Cardiac fibroblast (primary cell): ENCODE measurements at places on chromosomes 5 and 9.

DNA sequence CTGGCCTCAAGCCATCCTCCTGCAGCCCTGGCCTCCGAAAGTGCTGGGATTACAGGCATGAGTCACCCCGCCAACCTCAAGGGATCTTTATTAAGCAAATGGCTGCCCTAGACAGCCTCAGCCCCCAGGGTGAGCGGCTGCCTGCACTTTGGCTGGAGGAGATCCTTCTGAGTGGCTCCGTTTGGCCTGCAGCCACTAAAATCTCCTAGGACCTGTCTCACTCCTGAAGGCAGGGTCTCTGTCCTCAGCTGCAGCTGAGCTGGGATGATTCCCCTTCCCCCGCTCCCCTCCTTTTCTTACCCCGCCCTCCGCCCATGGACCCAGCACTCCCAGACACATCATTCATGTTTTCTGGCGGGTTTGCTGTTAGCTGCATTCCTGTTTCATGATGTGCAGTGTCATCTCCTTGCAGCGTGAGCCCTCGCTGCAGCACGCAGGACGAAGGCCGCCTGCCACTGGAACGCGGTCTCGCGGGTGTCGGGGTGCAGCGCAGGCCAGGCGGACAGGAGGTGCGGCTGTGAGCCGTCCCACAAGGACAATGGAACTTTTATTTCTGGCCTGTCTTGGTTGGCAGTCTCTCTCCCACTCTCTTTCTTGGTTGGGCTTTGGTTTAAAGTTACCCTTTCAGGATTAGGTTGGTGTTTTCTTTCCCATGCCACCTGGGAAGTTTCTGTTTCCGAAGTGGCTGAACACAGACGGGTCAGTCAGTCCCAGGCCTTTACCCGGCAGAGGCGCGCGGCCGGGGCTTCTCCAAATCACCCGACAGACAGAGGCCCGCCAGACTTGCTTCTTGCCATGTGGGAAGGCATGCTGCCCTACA lies 137.1 kb downstream of the FOXD1 start:
- DNase-seq, result peak; percentile 90

DNA sequence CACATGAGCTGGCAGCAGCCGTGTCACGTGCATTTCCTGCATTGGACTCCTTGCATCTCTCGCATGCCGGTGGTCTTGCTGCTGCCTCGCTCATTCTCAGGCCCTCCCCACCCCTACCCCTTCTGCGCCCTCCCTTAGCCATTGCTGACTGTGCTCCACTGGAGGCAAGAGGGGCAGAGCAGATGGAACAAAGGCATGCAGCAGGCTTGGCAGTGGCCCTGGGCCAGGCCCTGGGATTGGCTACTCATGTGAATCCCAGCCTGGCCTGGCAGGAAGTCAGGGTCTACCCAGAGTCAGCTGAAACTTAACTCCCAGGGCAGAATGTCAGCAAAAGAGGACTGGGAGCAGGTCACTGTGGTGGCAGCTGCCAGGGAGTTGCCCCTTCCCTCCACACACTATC lies 62.3 kb downstream of the TSTD2 start:
- peak; percentile 22 for DNase-seq

- peak; percentile 72 for DNase-seq
Observed at GRCh38 chr5:55320571-55320970, 12.8 kb downstream of the MTREX start.

- DNase-seq, result peak; percentile 95
Observed at GRCh38 chr5:167642779-167643517, 648.5 kb upstream of the WWC1 start.

- DNase-seq, result peak; percentile 86
Observed at GRCh38 chr5:178279723-178280438, 47.3 kb upstream of the PHYKPL start.

GRCh38 chr9:13053504-13053903 lies 226.0 kb downstream of the MPDZ start:
- DNase-seq, result no peak

DNA sequence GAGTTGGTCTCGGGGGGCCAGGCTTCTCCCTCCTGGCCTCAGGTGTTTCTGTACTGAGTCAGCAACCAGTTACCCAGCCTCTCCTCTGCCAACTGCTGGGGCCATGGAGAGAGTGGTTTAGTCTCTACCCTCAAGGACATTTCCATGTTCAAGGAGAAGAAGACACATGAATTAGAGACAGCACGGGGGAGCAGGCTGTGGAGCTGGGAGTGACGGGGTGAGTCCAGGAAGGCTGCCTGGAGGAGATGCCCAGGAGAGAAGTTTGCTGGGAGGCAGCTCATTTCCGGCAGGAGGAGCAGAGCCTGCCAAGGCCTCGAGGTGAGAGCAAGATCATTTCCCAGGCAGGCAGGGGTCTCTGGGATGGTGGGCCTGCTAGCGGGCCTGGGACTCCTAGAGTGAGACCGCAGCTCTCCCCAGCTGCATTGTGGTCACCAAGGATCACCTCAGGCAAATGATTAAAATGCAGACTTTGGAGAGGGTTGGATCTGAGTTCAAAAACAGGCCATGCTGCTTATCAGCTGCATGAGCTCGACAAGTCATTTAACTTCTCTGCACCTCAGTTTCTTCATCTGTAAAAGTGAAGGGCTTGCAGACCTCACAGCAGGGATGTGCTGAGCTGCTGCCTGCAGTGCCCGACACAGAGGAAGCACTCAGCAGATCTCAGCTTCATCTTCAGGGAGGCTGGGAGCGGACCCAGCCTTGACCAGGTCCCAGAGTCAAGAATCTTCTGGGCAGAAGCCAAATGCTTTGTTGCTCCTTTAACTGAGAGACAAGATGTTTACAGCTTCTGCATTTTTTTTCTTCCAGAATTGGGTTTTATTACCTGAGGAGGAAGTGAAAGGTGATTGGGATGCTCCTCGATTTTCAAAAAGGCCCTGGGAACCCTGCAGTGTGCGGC lies 35.2 kb downstream of the NEK6 start:
- DNase-seq, result no peak

DNA sequence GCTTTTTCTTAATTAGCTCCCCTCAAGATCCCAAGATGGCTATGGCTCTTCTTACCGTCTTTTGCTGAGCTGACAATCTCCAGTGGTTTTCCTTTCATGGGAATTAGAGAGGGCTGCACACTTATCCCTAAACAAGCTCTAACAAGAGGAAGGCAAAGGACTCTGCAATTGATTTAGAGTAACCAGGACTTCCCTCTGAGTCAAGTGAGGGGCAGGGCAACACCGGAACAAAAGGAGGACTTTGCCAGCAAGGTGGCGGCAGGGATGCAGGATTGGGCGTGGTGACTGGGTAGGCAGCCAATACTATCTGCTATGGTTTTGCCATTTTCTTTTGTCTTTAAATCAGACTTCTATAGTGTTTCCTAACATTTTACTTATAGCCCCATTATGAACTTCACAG lies 9.8 kb downstream of the SLC44A1 start:
- no peak for DNase-seq

GRCh38 chr5:93583439-93583767 lies 381 bp downstream of the NR2F1 start:
- DNase-seq, result no peak

- no peak for DNase-seq
Observed at GRCh38 chr5:45774528-45774927, 78.3 kb upstream of the HCN1 start.

- DNase-seq, result no peak
Observed at GRCh38 chr5:147075187-147075586, 159.6 kb upstream of the STK32A start.

DNA sequence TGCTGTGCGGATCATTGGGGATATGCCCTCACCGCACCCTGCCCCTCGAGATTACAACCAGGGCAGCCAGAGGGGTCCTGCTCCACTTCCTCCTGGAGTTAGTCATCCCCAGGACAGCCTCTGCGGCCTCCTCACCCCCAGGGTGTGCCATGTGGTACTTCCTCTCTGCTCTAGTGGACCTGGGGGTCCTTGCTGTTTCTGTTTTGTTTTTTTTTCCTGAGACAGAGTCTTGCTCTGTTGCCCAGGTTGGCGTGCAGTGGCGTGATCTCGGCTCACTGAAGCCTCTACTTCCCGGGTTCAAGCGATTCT lies 5.2 kb upstream of the FCN1 start:
- no peak for DNase-seq

GRCh38 chr5:168908207-168908606 lies 329.0 kb upstream of the PANK3 start:
- peak; percentile 54 for DNase-seq

DNA sequence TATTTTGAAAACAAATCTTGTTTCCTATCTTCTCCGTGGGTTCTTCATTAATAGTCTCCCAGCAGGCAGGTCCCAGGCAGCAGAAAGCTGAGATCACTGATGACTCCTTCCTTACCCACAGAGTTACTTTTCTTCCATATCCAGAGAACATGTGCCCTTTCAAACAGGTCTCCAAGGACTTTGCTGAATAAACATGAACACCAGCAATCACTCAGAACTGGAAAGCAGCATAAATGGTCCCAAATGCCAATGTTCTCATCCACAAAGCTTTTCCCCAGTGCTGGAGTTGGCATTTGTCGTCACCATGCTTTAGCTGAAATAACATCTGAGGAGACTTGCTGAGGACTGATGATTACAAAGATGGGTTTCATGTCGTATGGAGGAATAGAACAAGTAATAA lies 134.0 kb downstream of the YIPF5 start:
- DNase-seq, result no peak

DNA sequence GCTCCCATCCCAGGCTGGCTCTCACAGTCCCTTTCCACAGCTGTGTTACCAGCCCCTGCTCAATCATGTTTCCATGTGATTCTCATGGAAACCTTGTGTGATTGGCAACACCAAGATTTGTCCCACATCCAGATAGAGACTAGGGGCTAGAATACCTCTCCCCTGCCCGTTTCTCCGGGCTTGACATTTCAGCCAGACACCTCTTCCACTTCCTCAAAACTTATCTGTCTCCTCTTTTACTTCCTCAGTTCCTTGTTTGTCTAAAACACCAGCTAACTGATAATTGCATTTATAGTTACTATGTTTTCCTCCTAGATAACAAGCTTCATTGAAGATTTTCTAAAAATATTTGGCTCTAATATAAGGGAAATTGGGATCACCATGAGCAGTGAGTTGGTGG lies 16.6 kb upstream of the KCNMB1 start:
- DNase-seq, result no peak

DNA sequence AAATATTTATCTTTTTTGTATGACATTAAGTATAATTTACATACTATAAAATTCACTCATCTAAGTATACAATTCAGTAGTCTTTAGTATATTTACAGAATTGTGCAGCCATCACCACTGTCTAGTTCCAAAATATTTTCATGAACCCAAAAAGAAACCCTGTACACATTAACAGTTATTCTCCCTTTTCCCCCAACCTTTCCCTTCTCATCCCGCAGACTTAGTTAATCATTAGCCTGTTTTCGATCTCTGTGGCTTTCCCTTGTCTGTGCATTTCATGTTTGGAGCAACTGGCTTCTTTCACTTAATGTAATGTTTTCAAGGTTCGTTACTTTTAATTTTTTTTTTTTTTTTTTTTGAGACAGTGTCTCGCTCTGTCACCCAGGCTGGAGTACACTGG lies 37.5 kb downstream of the MTREX start:
- no peak for DNase-seq

GRCh38 chr5:95281226-95281625 lies 3.7 kb downstream of the MCTP1 start:
- no peak for DNase-seq

DNA sequence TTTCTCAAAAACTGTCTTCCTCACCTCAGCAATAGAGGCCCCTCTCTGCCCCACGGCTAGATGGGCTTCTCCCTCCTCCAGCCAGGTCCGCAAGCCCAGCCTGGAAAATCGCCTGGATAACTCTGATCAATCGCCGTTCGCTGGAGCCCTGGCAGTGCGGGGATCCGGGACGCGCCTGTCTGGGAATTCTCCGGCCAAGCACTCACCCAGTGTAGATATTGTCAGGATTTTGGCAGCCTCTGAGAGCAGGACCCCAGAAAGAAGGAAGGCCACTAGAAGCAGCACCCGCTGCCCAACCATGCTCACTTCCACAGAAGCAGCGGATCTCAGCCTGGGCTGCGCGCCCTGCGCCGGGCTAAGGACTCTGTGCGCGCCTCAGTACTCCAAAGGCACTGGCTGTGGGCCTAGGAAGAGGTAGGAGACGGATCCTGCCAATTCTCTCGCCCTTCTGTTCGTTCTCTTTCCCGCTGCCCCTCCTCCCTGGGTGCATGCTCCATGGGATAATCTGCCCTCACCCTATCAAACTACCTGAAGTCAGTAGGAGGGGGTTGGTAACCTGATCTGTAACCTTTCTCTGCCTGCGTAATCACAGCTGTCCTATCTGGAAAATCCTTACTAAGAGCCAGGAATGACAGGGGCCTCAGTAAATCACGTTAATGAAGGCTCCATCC lies at the start of gene UGT3A1:
Gene UGT3A1, minus strand, starts transcription at position 450 of the 671 bp plus-strand sequence. Its CDS starts 150 bp downstream, at position 300.
- no peak for DNase-seq

DNA sequence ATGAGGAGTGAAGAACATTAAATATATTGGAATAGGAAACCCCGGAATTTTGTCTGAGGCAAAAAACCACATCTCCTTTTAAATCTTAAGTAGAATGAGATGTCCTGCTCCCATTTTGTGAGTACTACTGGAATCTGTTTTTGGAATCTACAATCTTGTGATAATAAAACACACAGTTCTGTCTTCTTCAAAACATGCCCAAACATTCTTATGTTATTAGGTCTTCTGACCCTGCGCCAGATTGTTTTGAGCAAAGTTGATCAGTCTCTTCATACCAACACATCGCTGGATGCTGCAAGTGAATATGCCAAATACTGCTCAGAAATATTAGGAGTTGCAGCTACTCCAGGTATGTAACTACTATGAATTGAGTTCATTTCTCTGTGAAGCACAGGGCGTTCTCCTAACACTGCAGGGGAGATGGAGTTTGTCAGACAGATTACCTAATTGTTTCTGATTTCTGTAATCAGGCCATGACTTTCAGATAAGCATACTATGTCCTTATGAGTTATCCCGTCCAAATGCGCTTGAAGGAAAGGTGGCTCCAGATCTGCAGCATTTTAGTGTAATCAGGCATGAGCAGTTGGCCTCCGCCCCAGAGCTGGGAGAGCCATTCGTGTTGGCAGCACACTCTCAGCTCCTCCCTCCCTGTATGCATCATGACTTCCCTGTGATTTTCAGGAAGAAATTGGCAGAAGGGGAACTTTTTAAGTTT lies 88.0 kb downstream of the NLN start:
- DNase-seq, result peak; percentile 63

GRCh38 chr9:2151171-2151570 lies 136.0 kb downstream of the SMARCA2 start:
- DNase-seq, result no peak

GRCh38 chr9:104983491-104983890 lies 55.5 kb upstream of the ABCA1 start:
- DNase-seq, result no peak

GRCh38 chr9:105860516-105860915 lies 166.2 kb downstream of the TMEM38B start:
- DNase-seq, result no peak
